Liver (tissue), 10 donors: ENCODE measurements at places on chromosomes 11 and 22. TPM values are rescaled to one million over a fixed set of nuclear protein-coding genes. Genes with fewer than 3 reads are reported as not detected.

LRRC74B gene
- polyA plus RNA-seq, result not detected

MRGPRE gene
- polyA plus RNA-seq, result not detected

OR4C5 gene
- polyA plus RNA-seq, result not detected

GAS2 gene
- polyA plus RNA-seq, result 56.0 TPM

CSF2RB gene
- 1.6 TPM for polyA plus RNA-seq

SHISA8 gene
- polyA plus RNA-seq, result not detected

MMP10 gene
- not detected for polyA plus RNA-seq

MAPK8IP1 gene
- polyA plus RNA-seq, result 2.7 TPM

EIF3F gene
- 226 TPM for polyA plus RNA-seq

BTBD18 gene
- polyA plus RNA-seq, result 0.13 TPM

CFAP300 gene
- polyA plus RNA-seq, result 0.22 TPM

DDTL gene
- polyA plus RNA-seq, result 7.0 TPM

RIMBP3C gene
- not detected for polyA plus RNA-seq

ASCL3 gene
- not detected for polyA plus RNA-seq

MAP6 gene
- 0.22 TPM for polyA plus RNA-seq
